ENCODE measurements at places on chromosomes 5 and 9.

GRCh38 chr5:135833961-135834638 is 363 bp upstream of the SLC25A48 start:
- DNase-seq: peak; percentile 27

GRCh38 chr9:87713988-87714330 is 12.0 kb upstream of the CTSL start:
- DNase-seq: no peak

DNA sequence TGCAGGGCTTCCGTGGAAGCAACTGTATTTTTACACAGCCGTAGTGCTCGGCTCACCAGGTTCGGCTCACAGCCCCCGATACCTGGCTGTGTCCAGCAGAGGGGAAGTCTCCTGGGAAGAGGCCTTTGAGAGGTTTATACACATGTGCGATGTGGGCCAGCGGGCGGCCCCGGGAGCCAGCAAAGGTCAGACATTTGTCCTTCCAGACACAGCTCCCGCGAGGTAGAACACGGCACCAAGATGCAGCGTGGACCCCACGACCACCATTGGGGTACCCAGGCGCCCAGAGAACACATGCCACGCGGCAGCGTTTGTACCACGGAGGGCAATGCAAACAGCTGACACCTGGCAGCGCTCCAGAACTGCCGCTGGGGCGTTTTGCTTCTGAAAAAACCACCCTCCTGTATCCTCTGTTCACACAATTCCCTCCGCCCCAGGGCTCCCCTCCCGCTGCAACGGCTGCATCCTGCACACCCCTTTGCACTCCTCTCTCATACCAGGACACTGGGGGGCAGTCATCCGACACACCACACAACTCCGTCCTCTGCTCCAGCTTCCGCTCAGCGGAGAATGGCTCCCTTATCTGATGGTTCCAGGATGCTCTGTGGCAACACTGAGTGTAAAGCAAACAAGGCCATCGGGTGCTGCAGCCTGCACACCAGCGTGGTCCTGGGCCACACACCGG is 235.3 kb downstream of the SYK start:
- DNase-seq: peak; percentile 80

GRCh38 chr5:156963125-156963524 is at the start of gene TIMD4:
TIMD4 (minus strand) TSS chr5:156963226; CDS start chr5:156963198, 28 bp downstream.
- DNase-seq: no peak

All from astrocyte (in vitro differentiated cells and primary cell).